ENCODE measurements at places on chromosomes 1 and 21.

- DNase-seq: no peak
Measured at GRCh38 chr1:59664166-59664565, 150.6 kb upstream of the HOOK1 start.

DNA sequence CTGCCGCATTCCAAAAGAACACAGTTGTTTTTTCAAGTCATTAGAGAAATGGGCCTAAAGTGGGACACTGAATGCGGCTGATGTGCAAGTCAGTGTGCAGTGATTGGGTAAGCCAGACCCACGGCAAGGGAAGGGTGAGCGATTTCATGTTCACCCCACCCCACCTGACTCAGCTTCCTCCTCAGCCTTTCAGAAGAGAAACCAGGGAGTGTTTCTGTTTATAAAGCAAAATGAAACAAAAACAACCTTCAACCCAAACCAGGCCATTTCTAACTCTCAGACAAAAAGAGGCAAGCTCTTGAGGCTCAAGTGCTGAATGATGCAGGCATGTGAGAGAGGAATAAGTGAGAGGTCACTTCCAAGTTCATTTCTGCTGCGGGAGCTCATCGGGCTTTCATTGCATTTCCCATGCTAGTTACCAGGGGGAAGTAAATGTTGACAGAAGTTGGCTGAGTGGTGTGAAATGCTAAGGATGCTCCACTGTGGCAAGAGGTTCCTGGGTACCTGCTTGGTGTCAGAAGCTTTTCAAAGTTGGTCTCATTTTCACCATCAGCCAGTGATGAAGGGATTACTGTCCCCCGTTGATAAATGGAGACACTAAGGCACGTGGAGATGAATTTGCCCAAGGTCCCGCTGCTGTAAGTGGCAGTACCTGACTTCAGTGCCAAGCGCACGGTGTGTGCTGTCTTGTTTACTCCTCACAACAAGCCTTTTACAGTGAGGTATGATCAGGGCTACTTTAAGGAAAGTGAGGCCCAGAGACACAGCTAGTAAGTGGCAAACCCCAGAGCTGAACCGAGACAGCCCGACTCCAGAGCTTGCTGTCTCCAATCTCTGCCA, 29.1 kb downstream of the STPG1 start:
- no peak for DNase-seq

- no peak for DNase-seq
Measured at GRCh38 chr1:41305576-41306363, 55.5 kb upstream of the FOXO6 start.

- no peak for DNase-seq
Measured at GRCh38 chr1:94729267-94729666, 90.9 kb upstream of the SLC44A3 start.

DNA sequence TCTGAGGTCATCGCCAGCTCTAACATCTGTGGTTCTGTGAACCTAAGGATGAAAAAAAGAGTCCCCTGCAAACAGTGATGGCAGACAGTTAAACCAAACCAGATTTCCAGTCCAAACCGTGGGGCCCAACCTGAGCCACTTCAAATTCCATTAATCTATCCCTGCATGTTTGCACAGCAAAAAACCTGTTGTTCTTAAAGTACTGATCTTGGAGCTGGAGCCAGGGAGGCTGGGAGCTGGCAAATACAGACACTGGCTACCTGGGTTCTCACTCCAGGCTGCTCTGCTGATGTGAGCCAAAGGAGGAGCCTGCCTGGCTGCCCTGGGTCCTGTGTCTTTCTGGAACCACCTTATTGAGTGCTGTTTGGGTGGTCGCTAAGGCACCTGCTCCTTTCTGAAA, 16.4 kb downstream of the LDLRAD1 start:
- no peak for DNase-seq

DNA sequence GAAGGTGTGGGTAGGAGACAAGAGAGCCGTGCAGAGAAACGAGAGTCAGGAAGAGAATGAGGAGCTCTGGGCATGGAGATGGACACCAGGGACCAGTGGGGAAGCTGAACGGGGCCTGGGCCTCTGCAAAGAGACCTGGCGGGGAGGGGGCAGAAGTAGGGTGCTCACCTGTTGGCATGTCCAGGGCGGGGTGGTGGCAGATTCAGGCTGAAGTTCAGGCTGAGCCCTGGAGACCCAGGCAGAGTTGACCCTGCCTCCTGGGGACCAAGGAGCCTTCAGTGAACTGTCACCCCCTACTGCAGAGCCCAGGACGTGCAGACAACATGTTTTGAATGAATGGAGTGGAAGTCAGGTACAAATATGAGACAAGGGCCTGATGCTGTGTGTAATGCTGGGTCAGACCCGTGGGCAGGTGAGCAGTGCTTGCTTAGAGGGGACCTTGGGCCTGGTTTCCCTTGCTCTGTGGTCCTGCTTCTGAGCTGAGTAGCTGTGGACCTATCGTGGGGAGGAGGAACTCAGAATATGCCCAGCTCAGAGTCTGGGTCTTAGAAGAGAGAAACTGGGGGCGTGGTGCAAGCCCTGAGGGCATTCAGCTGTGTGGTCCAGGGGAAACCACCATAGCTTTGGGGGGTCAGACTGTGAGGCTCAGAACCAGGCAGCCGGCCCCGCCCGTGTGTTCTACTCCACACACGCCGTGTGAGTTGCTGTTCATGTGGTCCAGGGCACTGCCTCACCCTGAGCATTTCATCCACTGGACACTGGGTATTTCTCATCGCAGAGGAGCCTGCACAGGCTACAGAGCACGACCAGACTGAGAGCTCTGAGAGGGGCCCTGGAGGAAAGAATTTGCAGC, 21.3 kb upstream of the UMODL1 start:
- no peak for DNase-seq

DNA sequence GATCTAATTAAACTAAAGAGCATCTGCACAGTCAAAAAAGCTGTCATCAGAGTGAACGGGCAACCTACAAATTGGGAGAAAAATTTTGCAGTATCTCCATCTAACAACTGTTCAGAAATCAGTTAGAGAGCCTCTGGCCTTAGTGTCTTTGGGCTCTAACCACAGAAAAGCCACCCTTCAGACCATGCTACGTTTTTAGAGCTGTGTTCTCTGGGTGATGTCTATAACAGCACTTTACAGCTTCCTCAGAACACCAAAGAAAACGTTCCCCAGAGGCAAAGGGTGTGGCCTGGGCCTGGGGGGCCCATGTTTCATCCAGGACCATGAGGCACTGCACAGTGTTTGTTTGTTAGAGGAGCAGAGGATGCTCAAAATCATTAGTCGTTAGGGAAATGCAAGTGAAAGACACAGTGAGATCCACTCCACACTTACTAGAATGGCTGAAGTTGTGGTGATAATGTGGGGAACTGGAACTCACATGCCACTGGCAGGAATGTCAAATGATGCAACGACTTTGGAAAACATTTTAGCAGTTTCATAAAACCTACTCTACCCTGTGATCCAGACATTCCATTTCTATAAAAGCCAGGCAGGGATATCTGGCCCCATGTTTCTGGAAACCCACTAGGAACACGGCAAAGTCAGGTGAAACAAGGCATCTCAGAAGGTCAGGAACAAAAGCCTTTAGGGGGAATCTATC, 250.4 kb upstream of the HOOK1 start:
- no peak for DNase-seq

GRCh38 chr1:206513312-206514111, 6.2 kb downstream of the RASSF5 start:
- DNase-seq: no peak

Measured in stimulated activated CD4-positive, alpha-beta T cell treated with anti-CD3 and anti-CD28 coated beads, Interleukin-4, amount 100 ng/mL, for 4 hours (primary cell).